Stimulated activated CD4-positive, alpha-beta T cell treated with anti-CD3 and anti-CD28 coated beads, TNF-alpha, amount 100 ng/mL, for 24 hours (primary cell): ENCODE measurements at places on chromosomes 16 and 17.

- DNase-seq: no peak
Observed at GRCh38 chr17:60989379-60989778, 311.7 kb downstream of the BCAS3 start.

GRCh38 chr16:79452671-79453070 is 147.9 kb downstream of the MAF start:
- no peak for DNase-seq

GRCh38 chr16:62970851-62971250 is 934.6 kb upstream of the CDH8 start:
- DNase-seq: no peak

- no peak for DNase-seq
Observed at GRCh38 chr16:23952128-23952970, 116.6 kb downstream of the PRKCB start.

DNA sequence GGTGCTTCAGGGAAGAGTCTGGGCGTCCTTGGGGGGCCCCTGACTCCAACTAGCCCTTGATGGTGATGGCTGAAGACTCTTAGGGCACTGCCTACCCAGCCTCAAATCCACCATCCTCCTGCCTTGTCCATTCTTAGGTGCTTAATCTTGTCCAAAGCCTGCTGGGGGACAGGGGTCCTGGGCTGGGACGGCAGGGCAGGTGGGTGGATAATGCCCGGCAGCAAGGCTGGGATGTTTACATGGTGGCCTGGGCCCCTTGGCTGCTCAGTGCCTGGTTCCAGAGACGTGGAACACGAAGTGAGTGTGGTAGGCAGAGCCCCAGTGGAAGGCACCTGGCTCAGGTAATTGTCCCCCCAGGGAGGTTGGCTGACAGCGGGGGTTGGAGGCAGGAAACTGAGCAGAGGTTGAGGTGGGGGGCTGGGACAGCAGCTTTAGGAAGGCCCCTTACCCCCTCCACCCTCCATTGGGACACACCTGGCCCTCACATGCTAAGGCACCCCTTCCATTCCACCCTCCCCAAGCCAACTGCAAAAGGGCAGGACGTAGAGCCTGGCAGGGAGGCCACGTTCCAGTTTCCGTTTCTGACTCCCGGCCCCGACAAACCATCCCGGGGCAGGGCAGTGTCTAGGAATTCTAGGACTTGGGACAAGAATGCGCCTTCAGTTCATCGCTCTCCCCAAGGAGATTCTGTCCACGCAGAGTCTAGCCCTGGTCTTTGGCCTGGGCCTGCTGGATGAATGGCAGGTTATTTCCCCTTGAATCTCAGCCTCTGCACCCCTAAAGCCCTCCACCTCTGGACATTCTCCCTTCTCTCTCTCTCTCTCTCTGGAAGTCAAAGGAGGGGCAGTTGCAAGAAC is 1.9 kb downstream of the FOXJ1 start:
- DNase-seq: no peak
